B cell (primary cell): ENCODE measurements at places on chromosomes 6 and 20.

DNA sequence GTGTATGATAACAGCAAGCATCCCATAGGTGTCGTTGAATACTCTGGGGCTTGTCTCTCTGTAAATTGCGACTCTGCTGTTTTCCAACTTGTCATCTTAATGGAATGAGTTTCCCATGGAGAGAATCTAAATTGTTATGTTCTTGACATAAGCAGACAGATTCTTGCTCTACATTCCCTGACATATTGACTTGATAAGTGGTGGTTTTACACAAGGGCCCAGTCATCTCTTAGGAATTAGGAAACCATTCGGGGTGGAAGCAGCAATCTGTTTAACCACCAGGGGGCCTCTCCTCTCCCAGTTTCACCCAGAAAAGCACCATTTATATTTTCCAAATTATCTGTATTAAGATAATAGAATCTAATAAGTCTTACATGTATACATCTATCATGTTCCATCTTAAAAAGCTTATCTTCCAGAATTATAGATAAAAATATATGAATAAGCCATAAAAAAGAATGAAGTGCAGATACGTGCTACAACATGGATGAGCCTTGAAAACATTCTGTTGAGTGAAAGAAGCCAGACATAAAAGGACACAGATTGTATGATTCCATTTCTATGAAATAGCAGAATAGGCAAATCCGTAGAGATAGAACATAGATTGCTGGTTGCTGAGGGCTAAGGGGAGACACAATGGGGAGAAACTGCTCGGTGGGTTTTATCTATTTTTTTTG, 23.1 kb upstream of the MROH8 start:
- DNase-seq = peak; percentile 56

DNA sequence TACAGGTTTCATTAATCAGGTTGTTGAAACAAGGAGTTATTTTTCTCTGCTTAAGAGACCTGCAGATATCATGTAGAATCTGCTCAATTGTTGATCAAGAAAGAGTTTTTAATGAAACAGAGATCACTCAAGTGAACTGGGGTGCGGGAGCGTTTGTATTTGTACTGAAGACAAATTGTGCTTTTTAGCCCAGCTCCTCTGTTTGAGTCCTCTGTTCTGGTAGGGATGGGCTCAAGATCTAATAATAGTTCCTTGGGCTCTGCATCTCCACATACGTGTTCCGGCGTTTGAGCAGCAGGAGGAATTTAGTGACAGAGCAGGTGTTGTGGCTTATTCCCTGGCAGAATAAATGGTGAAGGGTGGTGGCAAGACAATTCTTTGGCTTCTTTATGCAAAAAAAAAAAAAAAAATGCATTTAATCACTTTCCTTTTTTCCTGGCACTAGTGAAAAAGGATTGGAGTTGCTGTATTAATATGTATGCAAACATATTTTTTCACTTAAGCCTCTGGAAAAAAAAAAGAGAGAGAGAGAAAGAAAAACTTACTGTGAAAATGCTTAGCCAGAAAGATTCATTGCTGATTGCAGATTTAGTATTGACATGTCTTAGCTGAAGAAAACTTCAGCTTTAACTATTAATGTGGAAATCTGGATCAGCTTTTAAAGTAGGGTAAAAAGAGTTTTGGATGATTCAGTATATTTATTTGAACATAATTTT, 4.0 kb downstream of the CITED2 start:
- DNase-seq = no peak

- DNase-seq = no peak
Observed at GRCh38 chr20:35660122-35660937, 4.4 kb downstream of the CPNE1 start.

- DNase-seq = no peak
Observed at GRCh38 chr6:167984876-167985604, 12.4 kb upstream of the KIF25 start.

DNA sequence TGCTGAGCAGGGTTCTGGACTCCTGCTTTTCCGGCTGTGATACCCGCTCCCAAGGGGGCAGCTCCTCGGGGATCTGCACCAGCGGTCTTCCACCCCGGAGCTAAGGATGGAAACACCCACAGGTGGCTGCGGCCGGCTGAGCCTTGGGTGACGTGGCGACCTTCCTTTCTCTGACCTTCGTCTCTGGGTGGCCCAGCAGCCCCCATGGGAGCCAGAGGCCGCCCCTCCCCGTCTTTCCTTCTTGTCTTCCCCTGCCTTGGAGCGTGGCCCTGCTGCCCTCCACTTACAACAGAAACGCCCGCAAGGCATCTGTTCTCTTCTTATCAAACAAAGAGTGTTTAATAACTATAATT, 405.7 kb downstream of the TAF4 start:
- DNase-seq = no peak

DNA sequence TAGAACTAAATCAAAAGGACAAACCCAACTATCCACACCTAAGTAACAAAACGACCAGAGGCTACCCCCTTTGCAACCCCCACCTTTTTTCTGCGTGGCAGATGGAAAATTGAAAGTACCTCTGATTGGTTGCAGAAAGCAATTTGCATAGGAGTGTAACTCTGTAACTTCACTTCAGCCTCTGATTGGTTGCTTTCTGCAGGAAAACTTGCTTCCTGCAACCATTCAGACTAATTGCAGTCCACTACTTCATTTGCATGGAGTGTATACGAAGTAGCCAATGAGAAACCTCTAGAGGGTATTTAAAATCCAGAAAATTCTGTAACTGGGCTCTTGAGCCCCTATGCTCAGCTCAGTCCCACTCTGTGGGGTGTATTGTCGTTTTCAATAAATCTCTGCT, 129.1 kb upstream of the OLIG3 start:
- DNase-seq = no peak

- DNase-seq = peak; percentile 26
Observed at GRCh38 chr6:10411131-10411970, 3.5 kb downstream of the TFAP2A start.

- no peak for DNase-seq
Observed at GRCh38 chr6:127566651-127567050, 10.3 kb upstream of the C6orf58 start.

GRCh38 chr6:164359441-164359840, 944.9 kb downstream of the QKI start:
- DNase-seq = no peak

- DNase-seq = no peak
Observed at GRCh38 chr6:144595266-144595665, 310.1 kb downstream of the UTRN start.

GRCh38 chr6:166318649-166319600, 10.7 kb upstream of the PRR18 start:
- no peak for DNase-seq

DNA sequence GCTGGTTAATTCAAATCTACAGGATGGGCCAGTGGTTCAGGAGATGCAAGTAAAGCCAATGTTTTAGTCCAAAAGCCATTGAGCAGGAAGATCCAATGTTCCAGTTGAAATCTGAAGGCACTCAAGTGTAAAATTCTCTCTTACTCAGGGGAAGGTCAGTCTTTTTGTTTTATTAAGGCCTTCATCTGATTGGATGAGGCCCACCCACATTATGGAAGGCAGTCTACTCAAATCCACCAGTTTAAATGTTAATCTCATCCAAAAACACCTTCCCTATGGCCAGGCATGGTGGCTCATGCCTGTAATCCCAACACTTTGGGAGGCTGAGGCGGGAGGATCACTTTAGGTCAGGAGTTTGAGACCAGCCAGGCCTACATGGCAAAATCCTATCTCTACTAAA, 31.3 kb upstream of the BEND6 start:
- no peak for DNase-seq

- DNase-seq = no peak
Observed at GRCh38 chr20:16203096-16203495, 370.2 kb downstream of the KIF16B start.

- no peak for DNase-seq
Observed at GRCh38 chr6:79421001-79421411, 116.2 kb downstream of the LCA5 start.

DNA sequence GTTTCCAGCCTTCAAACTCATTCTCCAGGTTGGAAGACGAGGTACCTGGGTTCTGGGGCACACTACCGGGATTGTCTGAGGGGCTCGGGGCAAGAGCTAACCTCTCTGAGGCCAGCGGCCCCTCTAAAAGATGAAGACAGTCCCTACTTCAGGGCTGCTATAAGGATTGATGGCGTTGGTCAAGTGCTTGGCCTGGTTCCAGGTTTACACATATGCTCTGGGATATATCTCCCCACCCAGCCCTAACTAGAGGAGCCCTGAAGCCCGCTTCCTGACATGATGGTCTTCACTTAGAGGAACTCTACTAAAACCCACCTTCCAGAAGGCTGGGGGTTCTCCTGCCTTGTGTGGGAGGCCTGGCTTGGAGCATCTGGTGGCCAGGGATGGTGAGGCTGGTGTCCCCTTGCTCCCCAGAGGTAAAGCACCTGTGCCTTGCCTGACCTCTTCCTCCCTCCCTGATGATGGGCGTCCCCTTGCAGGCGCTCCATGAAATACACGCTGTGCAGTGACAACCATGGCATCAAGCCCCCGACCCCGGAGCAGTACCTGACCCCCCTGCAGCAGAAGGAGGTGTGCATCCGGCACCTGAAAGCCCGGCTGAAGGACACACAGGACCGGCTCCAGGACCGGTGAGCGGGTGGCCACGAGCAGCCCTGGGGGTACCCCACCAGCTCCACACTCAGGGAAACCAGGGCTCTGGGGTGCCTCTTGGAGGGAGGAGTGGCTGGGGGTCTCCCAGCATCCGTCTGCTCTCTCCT, 28.7 kb downstream of the SDCBP2 start:
- no peak for DNase-seq
